Progenitor cell of endocrine pancreas (in vitro differentiated cells): ENCODE measurements at places on chromosomes 7 and 10.

- DNase-seq, result no peak
Observed at GRCh38 chr7:148356303-148356702, 234.3 kb upstream of the C7orf33 start.

GRCh38 chr10:124302951-124303505 is 115.7 kb downstream of the OAT start:
- DNase-seq, result no peak

GRCh38 chr7:154984601-154985188 is 18.2 kb downstream of the PAXIP1 start:
- no peak for DNase-seq

DNA sequence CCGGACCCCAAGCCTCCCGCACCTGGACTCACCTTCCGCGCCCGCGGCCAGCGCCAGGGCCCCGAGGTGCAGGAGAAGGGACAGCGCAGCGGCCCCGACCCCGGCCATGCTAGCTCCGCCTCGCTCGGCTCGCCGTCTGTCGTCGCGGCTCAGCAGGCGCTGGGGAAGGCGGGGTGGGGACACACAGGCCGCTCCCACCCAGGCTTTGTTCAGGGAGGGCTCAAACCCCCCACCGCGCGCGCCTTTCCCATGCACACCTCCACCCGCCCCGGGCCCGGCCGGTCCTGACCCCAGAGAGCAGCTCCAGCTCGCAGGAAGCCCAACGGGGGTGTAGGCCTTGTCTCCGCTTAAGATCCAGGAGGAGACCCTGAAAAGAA is at the start of gene KCP:
KCP (minus strand) TSS at position 141 of the 377 bp plus-strand sequence; CDS start at position 108, 33 bp downstream.
- DNase-seq, result peak; percentile 36

DNA sequence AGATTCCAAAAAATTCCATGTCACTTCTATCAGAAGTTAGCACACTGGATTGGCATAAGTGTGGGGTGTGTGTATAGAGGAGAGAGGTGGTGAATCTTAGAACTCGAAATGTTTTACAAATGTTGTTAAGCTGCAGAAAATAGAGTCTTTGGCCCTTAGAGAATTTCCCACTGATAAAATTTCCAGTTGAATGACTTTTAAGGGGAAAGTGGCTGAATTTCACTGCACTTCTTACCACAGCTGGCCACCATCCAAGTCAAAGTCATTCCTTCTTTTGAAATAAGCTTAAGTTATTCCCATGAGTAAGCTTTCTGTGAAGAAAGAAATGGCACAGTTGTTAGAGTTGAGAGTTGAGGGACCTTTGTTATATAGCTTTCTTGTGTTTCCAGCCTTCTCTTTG is 13.9 kb downstream of the VCL start:
- DNase-seq, result no peak

GRCh38 chr7:132941428-132941827 is 140.5 kb downstream of the CHCHD3 start:
- no peak for DNase-seq

GRCh38 chr10:122149561-122150505 is 121.3 kb upstream of the BTBD16 start:
- DNase-seq, result no peak

DNA sequence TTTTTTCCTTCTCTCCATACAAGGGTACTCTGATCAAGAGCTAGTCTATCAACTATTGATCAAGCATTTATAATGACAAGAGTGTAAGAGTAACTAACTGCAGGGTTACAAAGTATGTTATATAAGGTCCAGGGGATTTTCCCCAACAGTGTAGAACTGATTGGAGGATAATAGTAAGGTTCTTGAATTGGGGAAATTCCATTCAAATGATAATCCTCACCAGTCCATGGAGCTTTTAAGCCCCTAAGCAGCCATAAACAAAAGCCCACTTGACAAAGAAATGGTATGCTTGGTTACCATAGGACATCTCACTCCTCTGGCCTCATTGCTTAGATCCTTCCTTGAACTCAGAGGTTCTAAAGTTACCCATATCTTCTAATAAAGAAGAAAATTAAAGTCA is 8.2 kb downstream of the YME1L1 start:
- no peak for DNase-seq

GRCh38 chr7:102455596-102455995 is 9.1 kb downstream of the ALKBH4 start:
- no peak for DNase-seq

GRCh38 chr10:124560377-124561105 is 98.9 kb downstream of the LHPP start:
- DNase-seq, result no peak

DNA sequence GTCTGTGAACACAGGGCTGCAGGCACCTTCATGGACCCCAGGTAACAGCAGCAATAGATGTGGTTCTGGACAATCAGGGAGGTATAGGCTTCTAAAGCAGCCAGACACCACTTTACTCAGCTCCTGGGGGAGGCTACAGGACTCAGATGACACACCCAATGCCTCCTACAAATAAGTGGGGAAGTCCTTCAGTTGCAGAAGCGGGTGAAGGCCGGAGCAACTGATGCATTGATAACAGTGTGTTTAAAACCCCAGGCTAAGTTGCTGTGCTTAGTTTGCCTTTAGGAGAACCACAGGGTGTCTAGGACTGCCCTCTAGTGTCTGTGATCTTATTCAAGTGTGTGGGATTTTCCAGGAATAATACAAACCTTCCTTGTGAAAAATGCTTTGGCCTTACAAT is 5.9 kb upstream of the ITGA8 start:
- DNase-seq, result no peak

DNA sequence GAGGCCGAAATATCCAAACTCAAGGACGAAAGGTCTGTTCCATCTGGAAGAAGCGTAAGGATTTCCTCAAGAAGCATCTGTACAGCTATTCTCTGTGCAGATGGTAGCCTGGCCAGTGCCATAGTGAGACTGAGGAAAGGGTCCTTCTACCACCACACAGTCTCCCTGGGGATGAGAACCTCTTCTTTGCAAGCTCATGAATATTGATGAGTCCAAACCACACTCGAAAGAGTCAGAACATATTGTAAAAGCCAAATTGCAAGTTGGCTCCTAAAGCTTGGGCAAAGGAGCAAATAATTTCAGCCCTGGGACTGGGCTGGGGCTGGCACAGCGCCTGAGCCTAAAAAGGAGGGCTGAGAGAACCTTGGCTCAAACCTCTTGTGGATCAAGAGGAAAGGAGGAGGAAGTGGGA is 66.1 kb upstream of the PIP4K2A start:
- DNase-seq, result no peak

DNA sequence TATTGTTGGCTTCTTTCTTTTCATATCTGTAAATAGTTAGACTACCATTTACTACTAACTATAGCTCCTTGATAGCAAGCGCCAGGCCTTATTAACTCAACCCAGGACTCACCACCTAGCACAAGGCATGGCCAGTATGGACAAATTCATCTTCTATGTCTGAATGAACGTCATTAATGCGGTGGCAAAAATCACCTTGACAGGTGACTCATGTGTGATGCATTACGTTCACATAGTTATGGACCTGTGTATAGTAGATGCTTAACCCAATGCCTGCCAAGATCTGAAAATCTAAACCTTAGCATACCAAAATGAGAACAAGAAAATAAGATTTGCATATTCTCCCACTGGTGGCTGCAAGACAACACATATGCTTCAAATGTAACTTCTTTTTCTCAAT is 300.8 kb downstream of the PARD3 start:
- DNase-seq, result no peak

DNA sequence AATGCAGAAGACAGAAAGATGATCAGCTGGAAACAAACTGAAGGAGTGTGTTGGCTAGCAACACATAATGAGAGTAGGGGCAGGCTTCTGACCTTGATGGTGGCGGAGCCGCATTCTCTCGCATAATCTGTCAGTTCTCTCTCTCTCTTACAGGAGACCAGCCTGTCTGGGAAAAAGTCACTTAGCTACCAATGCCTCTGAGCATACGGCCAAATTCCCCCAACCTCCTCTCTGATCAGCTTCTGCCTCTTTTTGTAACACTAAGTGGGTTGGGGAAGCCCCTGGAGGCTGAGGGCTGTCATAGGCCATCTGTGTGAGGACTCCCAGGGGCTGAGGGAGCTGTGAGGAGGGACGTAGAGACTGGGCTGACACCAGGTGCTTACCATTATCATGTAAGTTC is 104.6 kb downstream of the HIPK2 start:
- DNase-seq, result no peak

DNA sequence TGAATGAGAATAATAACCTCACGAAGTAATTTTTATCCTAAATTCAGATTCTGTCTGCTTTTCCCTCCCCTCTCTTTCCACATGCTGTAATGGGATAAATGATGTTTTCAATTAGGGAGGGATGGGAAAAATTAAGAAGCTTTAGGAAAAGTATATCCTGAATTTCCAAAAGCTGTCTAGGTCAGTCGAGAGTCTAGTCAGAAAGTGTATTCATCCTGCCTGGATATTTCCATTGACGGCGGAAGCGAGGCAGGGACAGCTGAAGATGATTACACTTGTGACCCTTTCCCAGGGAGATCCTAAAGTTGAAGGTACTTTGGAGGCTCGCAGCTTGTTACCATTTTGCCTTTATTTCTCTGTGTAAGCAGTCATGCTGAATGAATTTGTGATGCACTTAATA is 204.1 kb downstream of the ZNF365 start:
- no peak for DNase-seq
